Activated T-cell treated with anti-CD3 and anti-CD28 coated beads, Interleukin-2, amount 50 U/mL, for 1 hour (primary cell): ENCODE measurements at places on chromosomes 1 and 21.

DNA sequence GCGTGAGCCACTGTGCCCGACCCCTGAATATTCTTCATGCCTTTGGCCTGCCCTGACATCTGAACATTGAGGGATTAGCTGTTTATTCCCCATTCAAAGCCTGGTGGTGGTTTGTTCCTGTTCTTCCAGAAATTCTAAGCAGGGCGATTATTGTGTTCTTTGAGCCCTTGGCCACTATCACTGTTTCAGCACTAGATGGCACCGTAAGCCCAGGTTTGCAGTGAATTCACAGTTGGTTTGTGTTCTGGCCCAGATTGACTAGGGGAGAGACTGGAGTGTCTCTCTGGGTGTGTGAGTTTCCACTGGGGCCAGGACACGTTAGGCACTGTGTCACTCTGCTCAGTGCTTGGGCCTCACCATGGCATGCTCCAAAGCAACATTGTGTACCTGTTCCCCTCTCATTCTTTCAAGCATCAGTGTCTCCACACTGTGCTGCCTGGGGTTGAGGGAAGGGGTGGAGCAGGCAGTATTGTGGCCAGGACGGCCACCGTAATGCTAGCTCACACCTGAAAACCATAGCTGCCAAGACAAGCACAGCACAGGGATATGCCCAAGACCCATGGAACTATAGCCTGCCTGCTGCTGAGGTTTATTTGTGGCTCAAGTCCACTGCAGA, 52.7 kb downstream of the PKN2 start:
- DNase-seq: no peak

DNA sequence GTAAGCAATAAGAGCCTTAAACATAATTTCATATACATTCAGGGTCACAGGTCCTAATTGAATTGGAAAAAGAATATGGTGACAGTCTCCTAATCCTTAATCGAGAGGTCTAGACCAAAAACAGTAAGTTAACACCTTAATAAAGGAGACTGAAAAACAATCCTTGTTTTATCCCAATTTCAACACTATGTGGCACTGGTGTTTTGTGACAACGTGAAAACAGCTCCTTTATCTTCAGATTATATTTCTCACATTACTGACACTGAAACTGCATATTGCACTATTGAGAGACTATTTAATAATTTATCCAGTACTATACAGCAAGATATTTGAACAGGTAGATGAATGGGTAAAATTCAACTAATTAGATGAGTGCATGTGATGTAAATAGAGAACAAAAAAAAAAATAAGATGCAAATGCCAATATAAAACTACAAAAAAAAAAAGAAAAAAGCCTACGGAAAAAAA, 34.1 kb downstream of the TP53BP2 start:
- DNase-seq: no peak

DNA sequence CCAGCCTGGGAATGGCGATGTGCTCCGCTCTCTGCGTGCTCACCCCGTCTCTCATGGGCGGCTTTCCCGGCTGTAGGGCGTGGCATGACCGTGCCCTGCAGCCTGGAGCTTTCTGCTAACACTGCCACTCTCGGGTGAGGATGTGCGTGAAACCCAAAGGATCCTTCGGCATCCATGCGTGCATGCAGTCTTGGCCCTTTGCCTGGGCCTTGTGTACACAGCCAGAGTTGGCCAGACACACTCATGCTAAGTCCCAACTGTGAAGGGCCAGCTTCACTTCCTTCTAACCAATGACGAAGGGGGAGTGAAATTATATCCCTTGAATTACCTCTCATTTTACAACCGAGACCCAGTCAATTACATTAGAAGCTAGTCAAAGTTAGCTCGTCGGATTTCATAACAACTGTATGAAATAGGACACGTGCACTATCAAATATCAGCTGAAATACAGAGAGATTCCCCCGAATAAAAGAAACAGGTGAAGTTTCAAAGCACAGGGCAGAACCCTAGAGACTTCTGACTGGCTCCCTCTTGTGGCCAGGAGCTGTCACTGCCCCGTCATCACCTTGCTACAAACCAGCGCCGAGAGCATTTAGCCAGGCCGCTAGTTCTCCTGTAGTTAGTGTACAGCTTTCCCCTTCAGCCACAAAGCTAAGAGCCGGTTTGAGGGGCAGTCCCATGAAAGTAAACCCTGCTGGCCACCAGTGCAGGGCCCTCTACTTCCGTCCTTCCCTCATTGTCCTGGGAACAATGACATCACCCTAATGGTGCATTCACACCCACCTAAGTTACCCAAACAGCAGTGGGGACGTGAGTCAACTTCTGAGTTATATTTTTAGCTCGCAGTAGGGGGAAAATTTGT, 63.4 kb upstream of the COA6 start:
- DNase-seq: peak; percentile 67

DNA sequence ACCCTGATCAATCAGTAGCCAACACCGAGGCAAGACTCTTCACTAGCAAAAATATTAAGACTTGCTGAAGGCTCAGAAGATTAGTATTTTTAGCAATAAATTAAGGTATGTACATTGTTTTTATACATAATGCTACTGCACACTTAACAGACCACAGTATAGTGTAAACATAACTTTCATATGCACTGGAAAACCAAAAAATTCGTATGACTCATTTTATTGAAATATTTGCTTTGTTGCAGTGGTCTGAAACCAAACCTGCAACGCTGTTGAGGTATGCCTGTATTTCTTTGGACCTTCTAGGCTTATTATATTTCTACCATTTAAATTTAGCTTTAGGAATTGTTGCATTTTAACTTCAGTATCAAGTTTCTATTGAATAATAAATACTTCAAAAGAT, 65.8 kb upstream of the BCL9 start:
- DNase-seq: no peak

DNA sequence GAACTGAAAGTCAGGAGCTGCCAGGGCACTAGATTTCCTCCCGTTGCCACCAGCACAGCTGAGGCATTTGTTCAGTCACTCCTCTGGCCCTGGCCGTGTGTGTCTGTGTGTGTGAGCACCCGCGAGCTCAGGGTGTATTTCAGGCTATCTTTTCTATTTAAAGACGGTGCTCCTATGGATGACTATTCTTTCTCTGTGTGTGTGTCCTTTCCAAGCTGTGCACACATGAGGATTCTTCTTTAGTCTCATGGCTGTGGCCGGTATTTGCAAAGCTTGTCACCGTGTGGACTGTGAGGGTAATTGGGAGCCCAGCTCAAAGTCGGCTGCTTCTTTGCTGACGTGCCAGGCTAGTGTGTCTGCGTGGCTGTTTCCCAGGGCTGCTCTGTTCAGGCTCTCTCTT, 3.0 kb upstream of the KCND3 start:
- no peak for DNase-seq

- no peak for DNase-seq
Measured at GRCh38 chr21:45041984-45042663, 32.3 kb upstream of the ADARB1 start.

GRCh38 chr21:45366931-45367401, 38.0 kb upstream of the COL18A1 start:
- DNase-seq: no peak

DNA sequence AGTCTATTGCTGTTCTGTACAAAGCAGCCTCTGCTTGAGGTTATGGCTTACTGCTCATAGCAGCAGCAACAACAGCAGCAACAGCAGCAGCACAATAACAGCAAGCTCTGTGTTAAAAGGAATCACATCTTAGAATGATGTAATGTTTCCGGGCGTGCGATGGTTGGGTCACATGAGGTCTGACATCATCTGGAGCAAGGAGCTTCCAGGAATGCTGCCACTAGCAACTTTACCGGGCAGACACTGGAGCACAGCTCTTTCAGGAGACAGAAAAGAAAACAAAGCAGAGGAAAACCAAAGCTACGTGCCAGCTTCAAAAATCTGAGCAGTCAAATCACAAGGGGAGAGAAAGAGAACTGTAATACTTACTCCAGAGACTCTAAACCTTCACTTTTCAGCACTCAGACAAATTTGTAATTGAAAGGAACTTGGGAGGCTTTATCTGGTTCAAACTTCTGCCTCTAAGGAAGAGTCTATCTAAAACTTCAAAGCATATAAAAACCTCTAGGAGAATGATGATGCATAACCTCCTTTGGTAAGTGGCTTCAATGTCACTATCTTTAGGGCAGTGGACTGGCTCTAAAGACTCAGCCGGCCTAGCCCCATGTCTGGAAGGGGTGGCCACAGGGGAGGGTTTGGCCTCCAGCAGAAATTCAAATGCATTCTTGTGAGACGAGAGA, 28.3 kb upstream of the RAB3GAP2 start:
- no peak for DNase-seq

DNA sequence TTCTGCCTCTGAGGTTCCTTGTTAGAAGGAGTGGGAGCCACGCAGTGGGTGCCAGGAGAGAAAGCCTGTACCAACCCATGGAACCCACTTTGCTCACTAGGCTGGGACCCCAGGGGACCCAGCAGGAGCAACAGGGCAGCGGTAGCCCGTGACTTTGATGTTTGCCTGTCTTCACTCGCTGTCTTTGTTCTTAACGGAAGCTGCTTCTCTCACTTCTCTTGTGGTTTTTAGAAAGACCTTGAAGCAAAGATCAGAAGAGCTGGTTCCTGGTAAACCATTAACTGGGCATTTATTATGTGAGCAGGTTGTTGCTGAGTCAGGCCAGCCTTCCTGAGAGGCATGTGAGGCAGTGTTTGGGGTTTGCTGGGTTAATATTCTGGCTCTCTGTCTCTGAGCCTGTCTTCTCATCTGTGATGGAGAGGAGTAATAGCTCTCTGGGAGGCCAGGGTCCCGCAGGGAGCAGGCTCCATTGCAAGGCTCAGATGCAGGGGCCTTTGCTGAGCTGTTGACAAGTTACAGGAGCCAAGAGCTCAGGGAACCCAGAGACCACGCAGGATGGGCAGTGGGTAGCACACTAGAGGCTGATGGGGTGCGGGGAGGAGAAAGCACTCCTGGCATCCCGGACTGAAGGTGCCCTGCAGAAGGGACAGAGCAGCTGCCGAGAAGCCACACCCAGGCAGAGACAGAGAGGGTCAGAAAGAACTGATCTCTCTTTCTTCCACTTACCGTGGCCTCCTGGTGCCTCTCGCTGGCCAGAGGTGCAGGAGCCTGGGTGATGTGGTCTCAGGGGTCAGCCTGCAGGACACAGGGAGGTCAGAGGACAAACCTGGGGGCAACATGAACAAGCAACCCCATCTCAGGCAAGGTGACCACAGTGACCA, 367.5 kb upstream of the C1orf174 start:
- no peak for DNase-seq

- no peak for DNase-seq
Measured at GRCh38 chr1:175078629-175079028, 11.0 kb downstream of the TNN start.

DNA sequence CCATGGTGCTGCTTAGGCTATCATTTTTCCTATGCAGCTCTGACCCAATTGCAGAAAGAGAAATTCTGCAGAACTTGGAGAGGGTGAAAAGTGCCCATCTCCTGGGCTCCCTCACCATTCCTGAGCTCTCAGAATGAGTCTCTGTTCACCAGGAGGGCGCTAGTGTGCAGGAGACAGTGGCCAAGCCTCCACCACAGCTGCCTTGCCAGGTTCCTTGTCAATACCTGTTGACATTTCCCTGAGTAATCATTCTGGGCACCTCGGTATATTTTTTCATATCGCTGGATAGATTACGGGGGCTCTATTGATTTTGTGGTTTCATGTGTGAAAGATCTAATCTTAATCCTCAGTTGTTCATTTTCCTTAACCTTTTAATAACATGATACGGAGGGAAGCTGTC, 13.0 kb upstream of the C8B start:
- DNase-seq: no peak

GRCh38 chr1:212696721-212697331, 2.8 kb downstream of the BATF3 start:
- DNase-seq: no peak

DNA sequence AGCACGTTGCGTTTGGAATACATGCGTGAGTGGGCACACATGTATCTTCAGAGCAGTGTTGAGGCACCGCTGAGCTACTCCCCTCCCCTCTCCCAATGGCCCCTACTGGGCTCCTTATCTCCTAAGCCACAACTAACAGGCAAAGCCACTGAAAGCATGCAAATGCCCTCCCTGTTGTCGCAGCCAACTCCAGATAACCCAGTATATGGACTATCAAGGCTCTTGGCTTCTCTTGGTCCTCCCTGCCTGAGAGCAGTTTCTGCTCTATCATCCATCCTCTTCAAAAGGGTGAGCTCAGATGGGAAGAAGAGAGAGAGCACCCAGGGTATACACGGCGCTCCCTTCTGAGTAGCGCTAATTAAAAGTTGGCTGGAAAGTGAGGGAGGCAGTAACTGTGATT, 58.5 kb upstream of the CNTN2 start:
- DNase-seq: no peak

GRCh38 chr1:93154898-93155297, 25.3 kb downstream of the TMED5 start:
- no peak for DNase-seq

- no peak for DNase-seq
Measured at GRCh38 chr1:197838836-197839235, 63.6 kb upstream of the DENND1B start.

DNA sequence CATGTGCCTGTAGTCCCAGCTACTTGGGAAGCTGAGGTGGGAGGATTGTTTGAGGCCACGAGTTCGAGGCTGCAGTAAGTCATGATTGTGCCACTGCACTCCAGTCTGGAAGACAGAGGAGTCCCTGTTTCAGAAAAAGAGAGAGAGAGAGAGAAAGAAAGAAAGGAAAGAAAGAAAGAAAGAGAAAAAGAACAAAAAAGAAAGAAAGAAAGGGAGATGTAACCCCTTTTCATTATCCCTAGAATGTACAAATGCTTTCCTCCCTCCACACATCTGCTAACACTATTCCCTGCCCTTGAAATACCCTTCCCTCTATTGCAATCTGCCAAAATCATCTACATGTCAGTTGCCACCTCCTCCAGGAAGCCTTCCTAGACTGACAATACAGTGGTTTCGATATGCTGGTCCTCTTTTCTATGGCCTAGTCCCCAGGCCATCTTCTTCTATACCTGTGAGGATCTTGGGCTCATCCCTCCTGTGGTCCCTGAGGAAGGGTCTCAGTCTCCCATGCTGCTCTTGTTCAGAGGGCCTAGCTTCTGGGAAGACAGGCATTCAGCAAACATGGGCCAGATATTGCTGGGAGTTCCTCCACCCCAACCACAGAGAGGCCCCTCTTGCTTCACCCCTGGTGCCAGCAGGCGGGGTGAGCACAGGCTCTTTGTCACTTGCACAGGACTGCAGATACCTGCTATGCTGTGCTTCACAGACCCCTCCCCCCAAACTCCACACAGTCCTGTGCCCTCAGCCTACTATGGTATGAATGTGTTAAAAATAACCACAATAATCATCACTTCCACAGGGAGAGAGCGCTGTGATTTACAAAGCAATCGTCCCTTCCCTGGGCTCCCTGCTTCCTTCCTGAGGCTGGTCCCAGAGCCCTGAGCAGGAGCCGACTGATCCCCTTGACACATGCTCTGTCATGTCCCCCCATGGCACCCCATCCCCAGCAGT, 14.1 kb downstream of the ADGRB2 start:
- no peak for DNase-seq

DNA sequence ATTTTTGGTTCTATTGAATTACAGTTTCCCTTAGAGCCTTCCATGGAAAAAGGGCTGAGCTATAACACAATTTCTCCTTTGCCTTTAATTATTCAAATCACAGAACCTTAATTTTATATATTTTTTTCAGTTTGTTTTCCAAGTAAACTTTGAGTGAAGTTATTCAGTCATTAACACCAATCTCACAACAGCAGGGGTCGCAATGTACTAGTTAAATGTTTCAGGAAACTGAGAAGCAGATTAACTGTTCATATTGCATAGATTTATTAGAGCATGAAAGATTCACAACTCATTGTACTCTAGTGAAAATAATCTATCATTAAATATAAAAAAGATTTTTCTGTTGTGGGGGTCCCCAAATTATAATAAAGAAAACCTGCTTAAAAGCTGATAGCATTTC, 64.1 kb downstream of the KIFAP3 start:
- DNase-seq: no peak

- no peak for DNase-seq
Measured at GRCh38 chr1:193199940-193200339, 13.5 kb upstream of the B3GALT2 start.
